ENCODE measurements at places on chromosomes 12 and 14. TPM values are rescaled to one million over a fixed set of nuclear protein-coding genes. Genes with fewer than 3 reads are reported as not detected.

Gene RTN1
- 0.28 TPM for total RNA-seq

Gene EEA1
- total RNA-seq, result 14.0 TPM

Gene SERPINA4
- total RNA-seq, result not detected

Gene NFE2
- total RNA-seq, result not detected

Gene KIF26A
- total RNA-seq, result 15.2 TPM

Gene C1S
- total RNA-seq, result 2.7 TPM

Gene GALNT6
- total RNA-seq, result 80.1 TPM

Gene VSX2
- total RNA-seq, result not detected

Gene CMKLR1
- 0.28 TPM for total RNA-seq

Gene PRH1
- total RNA-seq, result 26.6 TPM

Gene GRIN2B
- total RNA-seq, result not detected

Gene NOC4L
- 13.4 TPM for total RNA-seq

Gene RNASE3
- not detected for total RNA-seq

Gene OTUB2
- 0.81 TPM for total RNA-seq

Gene PTPN6
- 0.09 TPM for total RNA-seq

Gene DPY19L2
- 2.5 TPM for total RNA-seq

Gene RFLNA
- total RNA-seq, result 32.5 TPM

Gene PRR4
- total RNA-seq, result 0.18 TPM

Data from endothelial cell of coronary artery (primary cell).